ENCODE measurements at places on chromosomes 16 and 17.

- no peak for DNase-seq
Observed at GRCh38 chr17:54956791-54957190, 11.7 kb downstream of the COX11 start.

DNA sequence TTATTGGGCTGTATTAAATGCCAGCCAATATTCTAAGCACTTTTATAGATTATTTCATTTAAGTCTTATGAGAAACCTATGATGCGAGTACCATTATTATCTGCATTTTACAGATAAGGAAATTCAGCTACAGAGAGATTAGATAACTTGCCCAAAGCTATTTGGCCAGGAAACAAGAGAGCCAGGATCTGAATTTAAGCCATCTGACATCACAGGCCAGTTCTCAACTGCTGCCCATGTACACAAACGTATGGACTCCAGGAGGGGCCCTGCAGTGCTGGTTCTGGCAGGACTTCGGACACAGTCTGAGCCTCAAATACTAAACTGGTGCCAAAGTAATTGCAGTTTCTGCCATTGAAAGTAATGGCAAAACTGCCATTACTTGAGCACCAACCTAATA, 40.2 kb downstream of the CPPED1 start:
- DNase-seq: no peak

DNA sequence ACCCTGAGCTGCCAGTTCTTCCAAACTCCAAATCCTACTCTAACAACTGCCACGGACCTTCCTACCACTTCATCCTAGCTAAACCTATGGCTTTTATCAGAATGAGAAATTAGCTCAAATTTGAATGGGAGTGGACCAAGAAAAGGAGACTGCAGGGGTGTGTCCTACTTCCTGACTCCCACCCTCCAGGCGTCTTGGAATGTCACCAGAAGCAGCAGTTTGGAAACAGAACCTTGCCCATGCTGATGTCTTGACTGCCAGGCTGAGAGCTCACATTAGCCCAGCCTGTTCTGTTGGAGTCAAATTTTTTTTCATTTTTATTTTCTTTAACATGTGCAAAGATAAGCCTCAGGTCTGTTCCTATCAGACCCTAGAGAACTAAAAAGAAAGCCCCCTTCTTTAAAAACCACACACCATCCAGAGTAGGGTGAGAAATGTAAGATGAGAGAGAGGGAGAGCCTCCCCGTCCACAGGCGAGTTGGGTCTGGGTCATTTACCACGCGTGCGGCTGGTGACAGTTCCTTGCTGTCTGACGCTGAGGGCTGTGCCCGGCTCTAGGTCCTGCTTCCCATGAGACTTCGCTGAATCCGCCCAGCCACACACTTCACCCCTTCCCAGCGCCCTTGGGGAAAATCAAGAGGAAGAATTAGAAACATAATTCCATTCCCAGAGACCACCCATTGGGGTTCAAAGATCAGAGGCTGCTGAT, 54.3 kb downstream of the WNT3 start:
- no peak for DNase-seq

DNA sequence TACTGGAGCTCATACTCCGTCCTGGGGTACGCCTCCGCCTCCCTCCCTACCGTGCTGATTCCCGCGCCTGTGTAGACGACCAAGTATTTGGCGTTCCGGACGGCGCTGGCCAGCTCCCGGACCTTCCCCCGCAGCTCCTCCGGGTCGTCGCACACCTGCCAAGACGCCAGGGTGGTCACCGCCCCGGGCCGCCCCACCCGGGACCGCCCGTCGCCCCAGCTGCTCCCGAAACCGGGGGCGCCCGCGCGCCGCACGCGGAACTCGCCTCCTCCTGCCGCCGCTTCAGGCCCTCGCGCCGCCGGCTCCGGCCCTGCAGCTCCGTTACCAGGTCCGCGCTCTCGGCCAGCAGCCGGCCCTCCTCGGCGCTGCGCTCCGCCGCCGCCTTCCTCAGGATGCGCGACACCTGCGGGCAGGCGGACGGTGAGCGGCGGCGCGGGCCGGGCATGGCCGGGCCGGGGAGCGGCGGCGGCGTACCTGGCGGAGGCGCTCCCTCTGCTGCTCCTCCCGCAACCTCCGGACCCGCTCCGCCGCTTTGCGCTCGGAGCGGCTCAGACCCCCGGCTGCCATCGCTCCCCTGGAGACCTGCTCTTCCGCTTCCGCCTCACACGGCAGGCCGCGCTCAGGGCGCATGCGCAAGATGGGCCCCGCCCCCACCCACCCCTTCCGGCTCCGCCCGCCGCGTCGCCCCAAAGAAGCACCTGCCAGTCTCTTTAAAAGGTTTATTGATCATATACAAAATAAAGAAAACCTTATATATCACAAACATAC, at the start of gene SIRT7:
TSS of gene SIRT7 (minus strand) at position 612 of the 768 bp plus-strand sequence. CDS start at position 567, 45 bp downstream.
- DNase-seq: peak; percentile 81

DNA sequence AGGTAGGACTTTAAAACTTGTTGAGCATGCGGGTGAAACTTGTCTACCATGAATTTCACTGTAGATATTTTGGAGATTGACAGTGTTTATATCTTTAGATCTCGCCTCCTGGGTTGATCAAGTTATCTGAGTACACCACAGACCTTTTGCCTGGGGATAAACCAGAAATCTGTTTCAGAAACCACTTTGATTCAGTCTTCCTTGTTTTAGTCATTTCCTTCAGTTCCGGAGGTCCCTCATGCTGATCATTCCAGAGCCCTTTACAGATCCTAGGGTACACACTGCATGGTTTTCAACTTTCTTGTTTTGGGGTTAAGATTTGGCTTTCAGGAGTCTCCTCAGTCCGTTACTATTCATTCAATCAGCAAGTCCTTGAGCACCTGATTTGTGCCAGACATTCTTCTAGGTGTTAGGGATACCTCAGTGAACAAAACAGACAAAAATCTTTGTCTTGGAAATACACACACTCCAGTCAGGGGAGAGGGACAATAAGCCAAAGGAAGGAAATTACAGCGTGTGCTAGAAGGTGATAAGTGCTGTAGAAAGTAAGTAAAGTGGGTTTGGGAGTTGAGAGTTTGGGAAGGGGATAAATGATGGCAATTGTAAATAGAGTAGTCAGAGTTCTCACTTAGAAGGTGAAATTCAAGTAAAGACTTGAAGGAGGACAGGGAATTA, 12.2 kb downstream of the NOD2 start:
- no peak for DNase-seq

- no peak for DNase-seq
Observed at GRCh38 chr17:64133546-64134215, 3.7 kb upstream of the ERN1 start.

- DNase-seq: no peak
Observed at GRCh38 chr17:17467720-17468119, 9.1 kb upstream of the MED9 start.

DNA sequence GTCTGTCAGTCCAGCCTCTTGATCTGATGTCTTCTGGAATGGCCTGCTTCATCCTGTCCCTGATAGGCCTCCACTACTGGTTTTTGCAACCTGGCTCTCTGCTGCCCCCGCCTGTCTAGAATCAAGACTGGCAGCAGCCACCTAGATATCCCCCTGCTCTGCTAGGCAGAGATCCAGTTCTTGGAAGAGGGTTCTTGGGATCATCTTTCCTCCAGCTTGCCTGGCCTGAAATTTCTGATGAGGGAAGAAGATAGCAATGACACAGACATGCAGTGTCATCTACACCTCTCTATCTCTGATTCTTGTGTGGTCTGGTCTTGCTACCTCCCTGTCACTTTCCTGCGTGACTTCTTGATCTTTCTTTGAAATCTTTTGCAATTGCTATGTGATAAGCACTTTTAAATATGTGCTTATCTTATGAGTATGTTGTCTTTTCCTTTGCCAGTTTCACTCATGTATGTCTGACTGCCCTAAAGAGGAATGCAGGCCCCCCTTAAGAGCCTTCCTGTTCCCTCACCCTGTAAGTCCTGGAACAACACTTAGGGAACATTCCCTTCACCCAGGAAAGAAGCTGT, 20.3 kb upstream of the NFATC3 start:
- DNase-seq: peak; percentile 21

GRCh38 chr17:49779739-49780231, 8.7 kb upstream of the KAT7 start:
- no peak for DNase-seq

GRCh38 chr16:87874639-87875427, 5.5 kb upstream of the SLC7A5 start:
- no peak for DNase-seq

GRCh38 chr17:76147211-76148014, 6.4 kb upstream of the FOXJ1 start:
- no peak for DNase-seq

- no peak for DNase-seq
Observed at GRCh38 chr16:47905771-47906170, 250.0 kb downstream of the ABCC12 start.

GRCh38 chr17:79948945-79949655, 86.6 kb downstream of the TBC1D16 start:
- no peak for DNase-seq

DNA sequence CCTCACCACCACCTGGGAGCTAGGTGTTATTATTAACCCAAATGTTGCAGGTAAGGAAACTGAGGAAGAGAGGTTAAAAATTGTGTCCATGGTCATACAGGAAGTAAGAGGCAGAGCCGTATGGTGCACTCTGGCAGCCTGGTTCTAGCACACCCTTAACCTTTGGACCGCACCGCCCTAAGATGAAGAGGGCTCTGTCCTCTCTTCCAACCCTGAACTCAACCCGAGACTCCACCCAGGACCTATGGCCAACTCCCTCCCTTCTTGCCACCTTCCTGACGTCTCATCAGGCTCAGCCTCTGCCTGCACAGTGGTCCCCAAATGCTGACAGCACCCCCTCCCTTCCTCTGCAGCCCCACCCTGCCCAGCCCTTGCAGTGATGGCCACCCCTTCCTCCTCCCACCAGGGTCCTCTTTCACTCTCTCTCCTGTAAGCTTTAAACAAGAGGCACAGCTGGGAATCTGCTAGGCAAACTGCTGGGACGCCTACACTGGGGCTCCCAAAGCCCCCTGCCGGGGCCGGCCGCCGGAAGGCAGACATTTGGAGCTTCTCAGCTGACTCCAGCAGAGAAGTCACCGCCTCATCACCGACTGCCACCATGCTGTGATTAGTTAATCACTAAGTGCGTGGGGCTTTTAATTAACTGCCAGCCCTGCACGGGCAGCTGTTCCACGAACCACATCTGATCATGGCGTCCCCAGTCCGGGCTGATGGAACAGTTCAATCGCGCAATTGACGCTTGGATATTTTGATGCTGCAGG, 16.7 kb upstream of the C16orf78 start:
- DNase-seq: no peak

GRCh38 chr17:36124879-36125824, 21.5 kb downstream of the CCL4 start:
- no peak for DNase-seq

DNA sequence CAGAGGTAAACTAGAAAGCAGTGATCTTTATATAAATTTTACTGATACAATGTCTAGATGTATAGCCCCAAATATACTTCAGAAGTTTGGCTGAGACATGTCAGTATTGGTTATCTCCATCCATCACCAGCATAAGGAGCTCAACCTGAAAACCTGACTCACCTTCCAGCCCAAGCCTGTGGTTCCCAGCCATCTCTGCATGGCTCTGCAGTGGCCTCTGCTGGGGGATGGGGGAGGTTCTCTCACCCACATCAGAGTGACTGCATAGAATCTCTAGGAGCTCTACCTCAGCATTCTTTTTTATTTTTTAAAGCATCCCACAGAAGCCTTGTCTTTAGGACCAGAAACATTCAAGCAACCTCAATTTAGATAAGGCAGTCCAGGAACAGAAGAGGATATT, 27.3 kb downstream of the USP7 start:
- peak; percentile 21 for DNase-seq

DNA sequence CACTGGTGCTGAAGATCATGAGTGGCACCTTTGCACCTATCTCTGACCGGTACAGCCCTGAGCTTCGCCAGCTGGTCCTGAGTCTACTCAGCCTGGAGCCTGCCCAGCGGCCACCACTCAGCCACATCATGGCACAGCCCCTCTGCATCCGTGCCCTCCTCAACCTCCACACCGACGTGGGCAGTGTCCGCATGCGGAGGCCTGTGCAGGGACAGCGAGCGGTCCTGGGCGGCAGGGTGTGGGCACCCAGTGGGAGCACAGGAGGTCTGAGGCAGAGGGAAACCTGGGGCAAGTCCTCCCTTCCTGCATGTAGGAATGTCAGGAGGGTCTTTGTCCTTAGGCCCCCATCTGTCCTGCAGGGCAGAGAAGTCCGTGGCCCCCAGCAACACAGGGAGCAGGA, 6.5 kb upstream of the TRAF4 start:
- DNase-seq: no peak

- no peak for DNase-seq
Observed at GRCh38 chr17:17750881-17751280, 69.6 kb downstream of the RAI1 start.

DNA sequence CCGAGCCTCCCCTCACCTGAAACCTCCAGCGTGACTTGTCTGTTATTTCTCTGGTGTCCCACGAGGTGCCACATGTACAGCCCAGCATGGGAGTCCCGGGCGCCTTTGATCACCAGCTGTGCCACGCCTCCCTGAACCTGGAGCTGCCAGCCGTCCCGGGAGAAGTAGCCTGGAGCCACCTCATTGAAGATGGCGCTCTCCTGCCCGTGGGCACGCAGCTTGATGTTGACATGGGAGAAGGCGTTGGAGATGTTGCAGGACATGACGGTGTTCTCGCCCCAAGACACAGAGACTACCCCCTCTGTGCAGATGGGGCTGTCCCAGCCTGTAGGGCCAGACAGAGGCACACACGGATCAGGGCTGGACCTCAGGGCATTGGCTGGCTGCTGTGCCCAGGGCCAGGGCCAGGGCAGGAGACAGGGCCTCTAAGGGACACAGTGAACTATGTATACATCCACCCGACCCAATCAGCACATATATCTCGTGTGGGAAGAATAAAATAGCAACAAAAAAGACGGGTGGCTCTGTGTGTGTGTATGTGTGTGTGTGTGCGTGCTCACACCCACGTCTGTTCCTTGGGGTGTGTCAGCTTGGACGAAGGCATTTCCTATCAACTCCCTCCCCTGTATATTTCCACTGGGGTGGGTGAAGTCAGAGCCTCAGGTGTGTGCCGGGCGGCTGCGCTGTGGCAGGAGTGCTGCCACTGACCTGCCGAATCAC, 7.3 kb upstream of the CD7 start:
- no peak for DNase-seq

GRCh38 chr16:54822892-54823291, 107.8 kb upstream of the IRX5 start:
- DNase-seq: no peak

DNA sequence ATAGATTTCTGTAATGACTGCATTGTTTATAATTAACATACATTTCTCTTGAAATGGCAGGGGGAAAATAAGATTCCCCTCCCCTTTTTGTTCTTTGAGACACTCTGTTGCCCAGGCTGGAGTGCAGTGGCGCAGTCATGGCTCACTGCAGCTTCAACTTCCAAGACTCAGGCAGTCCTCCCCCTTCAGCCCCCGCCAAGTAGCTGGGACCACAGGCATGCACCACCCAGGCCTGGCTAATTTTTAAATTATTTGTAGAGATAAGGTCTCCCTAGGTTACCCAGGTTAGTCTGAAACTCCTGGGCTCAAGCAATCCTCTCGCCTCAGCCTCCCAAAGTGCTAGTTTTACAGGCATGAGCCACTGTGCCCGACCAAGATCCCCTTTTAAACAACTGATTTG, 67.7 kb downstream of the KATNIP start:
- DNase-seq: no peak
